NCI-H774 (cell line): ENCODE measurements at places on chromosomes 2 and 18.

- DNase-seq, result no peak
These were observed 61.0 kb downstream of the TBC1D8 start for GRCh38 chr2:101089942-101090799.

GRCh38 chr2:10785260-10785659 is 27.3 kb downstream of the PDIA6 start:
- no peak for DNase-seq

GRCh38 chr18:68840554-68841263 is 42.8 kb downstream of the CCDC102B start:
- no peak for DNase-seq

DNA sequence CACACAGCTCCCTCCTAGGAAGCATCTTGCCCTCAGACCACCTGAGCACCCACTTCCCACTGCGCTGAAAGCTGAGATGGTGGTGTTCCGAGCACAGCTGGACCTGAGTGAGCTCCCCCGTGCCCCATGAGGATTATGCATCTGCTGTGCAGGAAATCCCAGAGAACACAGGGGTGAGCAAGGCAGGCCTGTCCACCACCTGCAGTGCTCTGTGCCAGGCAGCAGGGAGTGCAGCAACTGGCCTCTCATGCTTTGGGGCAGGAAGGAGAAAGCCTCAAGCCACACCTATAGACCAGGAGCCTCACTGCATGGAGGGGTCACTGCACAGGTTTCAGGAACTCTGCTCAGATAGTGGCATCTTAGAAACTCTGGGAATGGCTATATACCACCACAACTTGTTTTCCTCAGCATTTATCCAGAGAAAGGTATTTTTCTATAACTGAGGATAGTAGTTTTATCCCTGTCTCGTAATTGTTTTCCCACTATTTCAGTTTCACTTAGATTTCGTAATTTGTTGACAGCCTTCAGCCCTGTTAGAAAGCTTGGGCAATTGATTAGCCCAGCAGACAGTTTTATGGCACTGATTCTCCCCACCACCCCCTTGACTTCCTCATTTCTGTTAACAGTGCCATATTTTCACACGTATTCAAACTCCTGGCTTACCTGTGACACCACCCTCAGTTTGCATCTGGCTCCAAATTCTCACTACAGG is 144.3 kb upstream of the DAPL1 start:
- DNase-seq, result no peak

DNA sequence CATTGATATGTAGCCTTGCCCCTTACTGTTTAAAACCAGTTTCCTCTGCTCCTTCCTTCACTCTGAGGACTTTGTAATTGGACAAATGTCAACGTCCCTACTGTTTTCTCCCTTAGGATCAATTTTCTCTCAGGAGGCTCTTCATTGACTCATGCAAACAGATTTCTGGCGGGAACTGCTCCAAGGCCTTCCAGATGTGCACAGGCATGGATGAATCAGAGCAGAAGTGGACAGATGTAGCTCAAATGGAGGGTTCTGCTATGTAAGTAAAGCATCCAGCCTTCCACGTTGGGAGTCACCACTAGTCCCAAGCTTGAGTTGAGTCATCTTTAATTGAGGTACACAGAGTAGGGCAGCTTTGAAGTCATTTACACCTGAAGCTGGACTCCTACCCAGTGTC is 34.1 kb upstream of the ZDBF2 start:
- no peak for DNase-seq

- DNase-seq, result no peak
These were observed 39.6 kb upstream of the DAPL1 start for GRCh38 chr2:158755310-158756087.

GRCh38 chr18:25187521-25188192 is 164.3 kb downstream of the ZNF521 start:
- DNase-seq, result no peak

GRCh38 chr18:13288509-13289133 is 70.1 kb downstream of the LDLRAD4 start:
- no peak for DNase-seq

GRCh38 chr2:70024284-70024683 is 62.9 kb upstream of the ASPRV1 start:
- no peak for DNase-seq

DNA sequence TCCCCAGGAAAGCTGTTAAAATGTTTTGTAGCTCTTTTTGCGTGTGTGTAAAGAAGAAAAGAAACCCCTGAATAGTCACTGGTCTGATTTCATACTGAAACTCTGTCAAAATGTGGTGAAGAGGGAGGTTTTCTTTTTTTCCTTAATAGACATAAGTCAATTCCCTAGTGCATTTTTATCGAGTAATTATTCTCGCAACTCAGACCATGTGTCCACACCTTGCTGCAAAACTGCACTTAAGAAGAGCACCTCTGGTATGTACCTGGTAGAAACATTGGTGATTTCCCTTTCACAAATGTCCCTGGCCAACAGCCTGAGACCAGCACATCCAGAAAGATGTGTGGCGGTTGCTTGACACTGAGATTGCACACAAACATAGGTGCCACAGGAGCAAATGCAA is 159.9 kb downstream of the ZNF521 start:
- no peak for DNase-seq

GRCh38 chr2:85959185-85959584 is 70.4 kb upstream of the ST3GAL5 start:
- no peak for DNase-seq

DNA sequence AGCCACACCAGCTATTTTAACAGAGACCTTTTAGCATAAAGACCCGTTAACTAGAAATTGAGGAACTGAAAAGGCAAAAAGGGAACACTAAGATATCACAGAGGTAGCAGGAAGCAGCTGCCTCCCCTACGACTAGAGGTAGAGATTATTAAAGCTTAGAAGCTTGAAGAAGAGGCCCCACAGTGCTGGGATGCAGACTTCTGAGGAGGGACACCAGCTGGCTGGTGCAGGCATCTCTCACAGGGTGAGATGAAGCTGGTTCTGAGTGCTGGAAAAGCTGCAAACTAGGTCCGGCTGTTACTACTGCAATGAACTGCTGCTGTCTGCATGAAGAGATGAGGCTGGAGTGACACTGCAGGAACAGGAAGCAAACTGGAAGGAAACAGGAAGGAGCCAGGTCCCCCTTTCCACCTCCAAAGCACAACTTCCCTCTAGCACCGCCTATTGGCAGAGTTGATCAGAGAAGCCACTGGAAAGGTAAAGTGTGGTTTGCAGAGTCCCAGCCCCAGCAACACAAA is 61.2 kb upstream of the MRPS9 start:
- DNase-seq, result no peak

GRCh38 chr2:12059616-12060441 is 313.4 kb downstream of the LPIN1 start:
- no peak for DNase-seq
